H9 (cell line): ENCODE measurements at places on chromosomes 1 and 21.
A peak's percentile ranks its signal among the peaks of the same experiment; 100 is the strongest.

- H3K27ac ChIP-seq: no peak overlapping the region
- no peaks in the 10 kb centered on the region for H3K36me3 ChIP-seq
- no peak overlapping the region for H3K4me3 ChIP-seq
- DNase-seq: no peak
- no peaks in the 10 kb centered on the region for H3K4me1 ChIP-seq
- H3K27me3 ChIP-seq: peaks cover 3% of the 10 kb centered on the region; the same call in 1 of the 2 replicates
Observed at GRCh38 chr1:13830616-13831280, 130.8 kb downstream of the PRDM2 start.

- H3K4me1 ChIP-seq: peaks cover 3% of the 10 kb centered on the region; the same call in 1 of the 2 replicates
- no peaks in the 10 kb centered on the region for H3K27me3 ChIP-seq
- H3K27ac ChIP-seq: no peak overlapping the region
Observed at GRCh38 chr1:113782406-113782805, 23.1 kb upstream of the PHTF1 start.

GRCh38 chr1:243394601-243395464, 139.0 kb downstream of the SDCCAG8 start:
- H3K4me1 ChIP-seq: peaks cover 3% of the 10 kb centered on the region; the same call in 1 of the 2 replicates
- DNase-seq: no peak
- H3K27me3 ChIP-seq: no peaks in the 10 kb centered on the region
- H3K27ac ChIP-seq: no peak overlapping the region
- H3K4me3 ChIP-seq: no peak overlapping the region
- H3K36me3 ChIP-seq: no peaks in the 10 kb centered on the region

GRCh38 chr21:45454060-45454925, 49.3 kb downstream of the COL18A1 start:
- DNase-seq: no peak
- peaks cover 9% of the 10 kb centered on the region; the same call in 1 of the 2 replicates for H3K36me3 ChIP-seq
- no peak overlapping the region for H3K27ac ChIP-seq
- H3K4me3 ChIP-seq: no peak overlapping the region

- no peaks in the 10 kb centered on the region for H3K36me3 ChIP-seq
- H3K27ac ChIP-seq: no peak overlapping the region
- no peaks in the 10 kb centered on the region for H3K4me1 ChIP-seq
- H3K27me3 ChIP-seq: no peaks in the 10 kb centered on the region
Observed at GRCh38 chr1:231233735-231234417, 7.1 kb upstream of the GNPAT start.

GRCh38 chr1:24696041-24696755, 49.0 kb upstream of the CLIC4 start:
- H3K27me3 ChIP-seq: no peaks in the 10 kb centered on the region
- no peak for DNase-seq
- H3K4me1 ChIP-seq: peaks cover 2% of the 10 kb centered on the region; the same call in 1 of the 2 replicates

DNA sequence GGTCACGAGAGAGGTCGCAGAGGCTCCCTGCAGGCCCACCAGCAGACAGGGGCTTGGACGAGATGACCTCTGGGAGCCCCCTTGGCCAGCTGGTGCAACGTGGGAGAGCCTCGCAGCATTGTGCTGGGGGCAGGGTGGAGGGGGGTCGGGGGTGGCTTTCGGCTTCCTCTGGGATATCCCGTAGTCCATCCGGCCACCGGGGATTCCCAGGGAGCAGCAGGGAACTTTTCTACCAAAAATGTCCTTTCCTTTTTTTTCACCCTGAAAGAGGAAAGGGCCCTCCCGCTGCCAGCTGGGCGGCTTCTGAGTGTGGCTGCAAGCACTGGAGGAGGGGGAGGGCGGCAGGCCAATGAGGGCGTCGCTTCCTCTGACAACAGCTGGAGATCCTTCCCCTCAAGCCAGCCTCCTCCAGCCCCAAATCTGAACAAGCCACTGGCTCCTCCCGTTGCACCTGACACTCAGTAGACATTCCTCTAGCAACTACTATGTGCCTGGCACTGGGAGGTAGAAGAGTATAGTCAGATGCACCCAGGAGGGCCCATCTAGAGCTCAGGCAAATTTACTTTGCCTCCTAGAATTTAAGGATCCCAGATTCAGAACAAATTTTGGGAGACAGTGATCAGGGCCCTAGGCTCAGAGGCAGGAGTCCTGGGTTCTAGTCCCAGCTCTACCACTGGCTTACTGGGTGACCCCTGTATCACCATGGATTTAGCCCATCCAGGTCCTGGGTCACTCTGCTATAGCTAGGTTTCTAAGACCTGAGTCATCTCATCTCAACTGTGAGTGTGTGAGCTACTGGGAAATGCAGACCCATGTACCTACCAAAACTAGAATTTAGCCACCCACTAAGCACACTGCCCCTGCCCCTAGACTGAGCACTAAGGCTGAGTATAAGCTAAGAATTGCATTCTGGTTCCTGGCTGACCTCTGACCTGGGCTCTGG, 2.7 kb downstream of the MOB3C start:
- H3K36me3 ChIP-seq: no peaks in the 10 kb centered on the region; the same call in 2 of the 3 replicates
- peaks cover 3% of the 10 kb centered on the region; the same call in 1 of the 2 replicates for H3K27me3 ChIP-seq
- H3K4me3 ChIP-seq: peak overlapping the region; percentile 37; the same call in 1 of the 2 replicates
- peak; percentile 92 for DNase-seq
- no peak overlapping the region for H3K27ac ChIP-seq

- H3K36me3 ChIP-seq: no peaks in the 10 kb centered on the region
- no peak for DNase-seq
- H3K4me1 ChIP-seq: peaks cover 4% of the 10 kb centered on the region; the same call in 1 of the 2 replicates
- H3K27me3 ChIP-seq: no peaks in the 10 kb centered on the region
- no peak overlapping the region for H3K4me3 ChIP-seq
- no peak overlapping the region for H3K27ac ChIP-seq
Observed at GRCh38 chr1:11592752-11593151, 61.5 kb downstream of the FBXO2 start.

DNA sequence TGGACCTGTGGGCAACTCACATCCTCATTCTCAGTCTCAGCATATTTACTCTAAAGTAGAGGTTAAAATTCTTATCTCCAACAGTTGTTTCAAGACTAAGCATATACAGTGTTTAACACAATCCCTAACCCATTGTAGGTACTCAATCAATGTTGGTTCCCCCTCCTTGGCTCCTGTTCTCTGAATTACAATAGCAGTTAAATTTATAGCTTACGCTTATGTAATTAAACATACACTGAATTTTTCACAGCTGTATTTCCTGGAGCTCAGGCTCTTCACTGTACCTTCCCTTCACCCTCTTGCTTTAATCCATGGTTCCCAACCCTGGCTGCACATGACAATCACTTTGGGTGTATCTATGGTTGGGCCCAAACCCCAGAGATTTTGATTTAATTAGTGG, 89.4 kb downstream of the LPAR3 start:
- H3K4me3 ChIP-seq: no peak overlapping the region
- H3K4me1 ChIP-seq: no peaks in the 10 kb centered on the region
- no peak overlapping the region for H3K27ac ChIP-seq
- H3K36me3 ChIP-seq: no peaks in the 10 kb centered on the region
- DNase-seq: no peak
